ENCODE measurements at places on chromosomes 16 and 17.
A peak's percentile ranks its signal among the peaks of the same experiment; 100 is the strongest.

DNA sequence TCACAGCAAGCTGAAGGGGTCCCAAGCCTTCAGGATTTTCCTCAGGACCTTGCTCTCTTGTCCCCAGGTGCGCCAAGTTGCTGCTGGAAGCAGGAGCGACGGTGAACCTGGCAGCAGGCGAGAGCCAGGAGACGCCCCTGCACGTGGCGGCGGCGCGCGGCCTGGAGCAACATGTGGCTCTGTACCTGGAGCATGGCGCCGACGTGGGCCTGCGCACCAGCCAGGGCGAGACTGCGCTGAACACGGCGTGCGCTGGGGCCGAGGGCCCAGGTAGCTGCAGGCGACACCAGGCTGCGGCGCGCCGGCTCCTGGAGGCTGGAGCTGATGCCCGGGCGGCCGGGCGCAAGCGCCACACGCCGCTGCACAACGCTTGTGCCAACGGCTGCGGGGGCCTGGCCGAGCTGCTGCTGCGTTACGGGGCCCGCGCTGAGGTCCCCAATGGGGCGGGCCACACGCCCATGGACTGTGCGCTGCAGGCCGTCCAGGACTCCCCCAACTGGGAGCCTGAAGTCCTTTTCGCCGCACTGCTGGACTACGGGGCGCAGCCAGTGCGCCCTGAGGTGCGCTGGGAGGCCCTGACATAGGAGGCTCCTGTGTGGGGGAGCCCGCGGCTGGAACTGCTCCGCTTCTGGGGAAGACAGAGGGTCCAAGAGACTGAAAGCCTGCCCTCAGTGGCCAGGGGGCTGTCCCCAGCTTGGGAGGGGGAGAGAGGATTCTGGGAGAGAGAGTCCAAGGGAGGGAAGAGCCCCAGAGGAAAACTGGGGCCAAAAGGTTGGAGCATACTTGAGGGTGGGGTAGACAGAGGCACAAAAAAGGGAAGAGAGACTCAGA, 6.4 kb downstream of the ASB16 start:
- DNase-seq, result no peak

- DNase-seq, result no peak
These were observed 19.7 kb downstream of the MAP2K6 start for GRCh38 chr17:69434164-69434579.

DNA sequence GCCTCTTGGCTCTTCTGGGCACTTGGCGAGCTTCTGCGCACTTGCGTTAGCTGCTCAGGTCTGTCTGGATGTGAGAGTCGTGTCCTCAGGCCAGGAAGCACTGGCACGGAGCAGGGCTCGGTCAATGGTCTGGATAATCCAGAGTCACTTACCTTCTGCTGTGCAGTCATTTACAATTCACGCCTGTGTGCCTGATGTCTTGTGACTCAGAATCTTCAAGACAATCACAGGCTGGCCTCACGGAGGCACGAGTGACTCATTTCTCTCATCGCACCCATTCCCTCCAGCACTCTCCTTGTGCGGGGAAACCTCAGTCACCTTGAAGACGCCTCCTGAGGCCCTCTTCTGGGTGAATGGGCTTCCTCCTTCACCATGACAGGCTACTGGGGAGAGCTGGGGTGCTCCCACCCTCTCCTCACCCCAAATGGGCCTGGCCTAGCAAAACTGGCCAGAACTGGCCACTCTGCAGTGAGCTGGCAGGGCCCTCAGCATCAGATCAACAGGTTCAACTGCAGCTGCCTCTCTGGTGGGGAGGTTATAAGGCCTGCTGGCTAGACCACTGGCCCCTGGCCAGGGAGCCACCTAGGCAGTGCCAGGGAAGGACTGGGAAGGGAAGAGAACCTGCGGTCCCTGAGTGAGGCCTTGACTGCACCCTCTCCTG, 1.9 kb upstream of the CAPN15 start:
- DNase-seq, result no peak

DNA sequence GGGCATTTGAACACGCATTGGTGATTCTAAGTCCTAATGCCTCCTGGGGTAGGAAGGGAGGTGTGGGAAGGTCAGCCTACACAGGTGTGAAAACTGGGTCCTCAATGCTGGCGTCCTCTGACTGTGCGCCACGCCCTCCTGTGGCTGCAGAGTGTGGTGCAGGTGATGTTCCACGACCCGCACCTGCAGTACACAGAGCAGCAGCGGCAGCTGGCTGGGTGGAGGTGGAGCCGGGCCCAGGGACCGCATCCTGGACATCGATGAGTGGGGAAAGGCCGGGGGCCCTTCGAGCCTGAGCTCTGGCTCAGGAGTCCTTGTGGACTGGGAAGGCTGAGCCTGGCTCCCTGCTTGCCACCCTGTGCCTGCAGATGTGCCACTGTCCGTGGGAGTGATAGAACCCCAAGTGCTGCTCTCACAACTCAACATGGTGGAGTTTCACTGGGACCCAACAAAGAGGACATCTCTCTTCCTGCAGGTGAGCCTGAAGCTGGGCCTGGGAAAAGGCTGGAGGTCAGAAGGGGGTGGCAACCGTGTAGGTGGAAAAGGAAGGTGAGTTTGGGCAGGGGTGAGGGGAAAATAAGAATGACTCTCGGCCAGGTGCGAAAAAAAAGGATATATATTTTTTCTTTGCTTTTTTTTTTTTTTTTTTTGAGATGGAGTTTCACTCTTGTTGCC, 14.0 kb upstream of the STAC2 start:
- peak; percentile 33 for DNase-seq

DNA sequence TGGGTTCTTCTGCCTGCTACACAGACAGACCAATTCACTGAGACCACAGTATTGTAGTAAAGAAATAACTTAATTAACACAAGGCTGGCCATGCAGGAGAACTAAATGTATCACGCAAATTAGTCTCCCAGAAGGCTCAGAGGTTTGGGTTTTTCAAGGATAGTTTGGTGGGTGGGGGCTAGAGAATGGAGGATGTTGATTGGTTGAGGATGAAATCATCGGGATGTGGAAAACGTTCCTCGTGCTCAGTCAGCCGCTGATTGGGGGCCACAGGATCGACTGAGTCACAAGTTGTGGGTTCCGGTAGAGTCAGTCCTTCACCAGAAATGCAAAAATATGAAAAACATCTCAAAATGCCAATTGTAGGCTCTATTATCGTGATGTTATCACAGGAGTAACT, 18.7 kb downstream of the RHOT1 start:
- DNase-seq, result no peak

GRCh38 chr16:87076331-87076949, 240.8 kb downstream of the C16orf95 start:
- DNase-seq, result no peak

DNA sequence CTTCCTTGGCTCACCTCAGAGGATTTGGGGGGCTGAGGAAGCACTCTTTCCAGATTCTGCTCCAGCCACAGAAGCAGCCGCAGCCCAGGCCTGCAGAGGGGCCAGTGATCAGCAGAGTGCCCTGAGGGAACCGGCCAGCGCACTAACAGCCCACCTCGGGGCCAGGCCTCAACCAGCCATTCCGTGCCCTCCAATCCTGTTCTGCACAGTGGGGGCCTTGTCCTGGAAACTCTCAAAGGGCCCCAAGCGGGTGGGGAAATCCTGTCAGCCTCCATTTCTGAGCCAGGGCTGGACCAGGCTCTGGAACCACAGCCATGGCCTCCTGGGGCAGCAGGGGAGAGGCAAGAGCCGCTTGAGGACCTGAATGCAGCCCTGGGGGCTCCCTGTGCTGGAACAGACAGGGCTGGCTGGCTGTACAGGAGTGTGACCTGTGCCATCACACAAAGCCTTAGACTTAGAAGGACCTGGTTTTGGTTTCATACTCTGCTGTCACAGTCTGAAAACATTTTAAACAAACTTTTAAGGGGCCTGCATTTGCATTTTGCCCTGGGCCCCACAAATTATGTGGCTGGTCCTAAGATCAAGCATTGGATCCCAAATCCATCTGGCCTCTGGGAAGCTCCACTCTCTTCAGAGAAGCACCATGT, 10.0 kb downstream of the CNGB1 start:
- no peak for DNase-seq

GRCh38 chr17:12098568-12098967, 77.9 kb downstream of the MAP2K4 start:
- DNase-seq, result no peak

DNA sequence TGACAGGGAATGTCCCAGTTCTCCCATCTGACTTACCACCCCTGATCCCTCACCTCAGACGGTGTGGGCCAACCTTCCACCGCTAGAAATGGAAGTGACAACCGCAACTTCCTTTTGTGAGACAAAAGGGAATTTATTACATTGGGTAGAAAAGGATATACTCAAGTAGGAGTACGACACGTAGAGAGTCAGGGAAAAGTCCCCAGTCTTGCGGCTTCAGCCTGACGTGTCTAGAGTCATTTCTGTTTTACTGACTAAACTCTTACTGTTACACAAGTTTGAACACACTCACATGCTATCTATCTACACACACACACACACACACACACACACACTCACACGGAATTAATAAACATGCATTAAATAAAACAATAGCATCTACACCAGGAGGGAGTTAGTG, 178.9 kb downstream of the COPRS start:
- no peak for DNase-seq

GRCh38 chr16:72936408-72936807, 111.5 kb downstream of the ZFHX3 start:
- DNase-seq, result no peak

DNA sequence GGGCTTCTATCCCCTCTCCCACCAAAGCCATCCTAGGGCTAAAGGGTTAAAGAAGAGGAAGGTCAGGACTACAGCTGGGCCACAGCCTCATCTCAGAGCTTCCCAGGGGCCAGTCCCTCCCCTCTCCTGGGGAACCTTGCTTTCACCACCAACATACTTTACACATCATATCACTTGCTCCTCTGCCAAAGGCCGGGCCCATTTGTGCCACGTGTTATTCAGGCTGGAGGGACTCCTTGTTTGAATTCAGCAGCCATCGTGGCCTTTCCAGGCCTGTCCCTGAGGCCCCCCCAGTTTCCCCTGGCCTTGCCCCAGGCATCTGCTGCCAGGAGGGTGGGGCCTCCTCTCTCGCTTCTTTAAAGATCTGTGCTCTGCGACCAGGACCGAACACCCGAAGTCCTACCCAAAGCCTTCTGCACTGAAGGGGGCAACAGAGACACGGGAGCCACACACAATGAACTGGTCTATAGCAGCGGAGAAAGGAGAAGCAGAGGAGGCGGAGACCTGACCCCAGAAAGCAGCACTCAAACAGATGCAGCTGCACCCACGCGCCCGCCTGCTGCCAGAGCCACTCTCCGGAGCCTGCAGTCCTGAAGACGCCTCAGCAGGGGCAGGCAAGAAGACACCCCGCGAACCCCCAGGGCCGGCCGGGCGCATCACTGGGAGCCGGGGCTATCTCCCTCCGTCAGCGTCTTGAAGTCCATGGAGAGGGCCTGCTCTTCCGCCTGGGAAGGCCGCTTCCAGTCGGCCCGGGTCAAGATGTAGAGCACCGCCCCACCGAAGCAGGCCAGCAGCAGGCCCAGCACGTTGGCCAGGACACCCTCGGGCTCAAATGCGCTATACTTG, 12.1 kb downstream of the CYB561 start:
- DNase-seq, result no peak

GRCh38 chr16:26149364-26150190, 457.8 kb downstream of the HS3ST4 start:
- no peak for DNase-seq

DNA sequence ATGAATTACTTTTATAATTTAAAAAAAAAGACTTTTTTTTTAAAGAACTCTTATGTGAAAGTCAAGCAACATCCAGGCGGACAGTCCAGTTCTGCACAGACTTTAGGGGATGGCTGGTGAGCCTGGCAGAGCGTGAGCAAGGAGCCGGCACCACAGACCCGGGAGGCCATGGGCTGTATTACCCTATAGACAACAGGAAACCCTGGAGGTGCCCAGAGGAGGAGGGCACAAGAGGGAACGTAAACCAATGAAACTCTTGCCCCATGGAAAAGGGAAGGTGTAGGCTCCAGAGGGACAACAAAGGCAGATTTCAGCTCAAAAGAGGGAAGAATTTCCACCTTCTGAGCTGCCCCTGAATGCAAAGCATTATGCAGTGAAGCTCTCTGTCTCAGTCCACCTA, 25.5 kb upstream of the RPH3AL start:
- DNase-seq, result no peak

GRCh38 chr16:2799205-2799858, 1.1 kb downstream of the PRSS41 start:
- DNase-seq, result no peak

- no peak for DNase-seq
These were observed 72.0 kb upstream of the DNAJA2 start for GRCh38 chr16:47045459-47045858.

Measured in NCI-H1930 (cell line).